ENCODE measurements at places on chromosomes 4 and X.

DNA sequence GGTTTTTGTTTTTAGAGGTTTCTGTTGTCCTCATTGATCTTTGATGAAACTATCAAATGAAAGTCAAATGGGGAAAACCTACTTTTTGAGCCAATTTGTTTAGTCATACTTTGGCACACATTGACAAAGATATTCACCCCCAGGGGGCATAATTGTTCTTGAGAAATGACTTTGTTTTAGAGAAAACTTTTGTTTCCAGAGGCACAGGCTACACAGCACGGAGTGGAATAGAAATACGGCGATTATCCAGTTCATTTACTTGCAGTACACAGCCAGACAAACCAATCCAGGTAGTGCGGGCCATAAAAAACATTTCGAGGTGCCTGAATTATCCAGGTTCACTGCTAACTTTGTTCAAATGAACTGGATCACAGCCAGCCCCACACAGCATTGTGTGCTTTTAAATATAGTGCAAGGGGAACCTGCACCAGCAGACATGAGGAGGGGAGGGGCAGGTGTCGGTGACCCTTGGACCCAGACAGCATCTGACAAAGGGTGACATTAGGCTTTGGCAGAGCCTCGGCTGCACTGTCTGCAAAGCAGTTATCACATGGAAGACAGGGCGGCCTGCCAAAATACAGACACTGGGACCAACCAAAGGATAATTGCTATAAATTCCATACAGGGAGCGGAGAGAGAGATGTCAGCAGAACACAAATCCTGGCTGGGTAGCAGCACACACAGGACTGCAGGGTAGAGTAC is 179.6 kb upstream of the NOCT start:
- no peak for DNase-seq

DNA sequence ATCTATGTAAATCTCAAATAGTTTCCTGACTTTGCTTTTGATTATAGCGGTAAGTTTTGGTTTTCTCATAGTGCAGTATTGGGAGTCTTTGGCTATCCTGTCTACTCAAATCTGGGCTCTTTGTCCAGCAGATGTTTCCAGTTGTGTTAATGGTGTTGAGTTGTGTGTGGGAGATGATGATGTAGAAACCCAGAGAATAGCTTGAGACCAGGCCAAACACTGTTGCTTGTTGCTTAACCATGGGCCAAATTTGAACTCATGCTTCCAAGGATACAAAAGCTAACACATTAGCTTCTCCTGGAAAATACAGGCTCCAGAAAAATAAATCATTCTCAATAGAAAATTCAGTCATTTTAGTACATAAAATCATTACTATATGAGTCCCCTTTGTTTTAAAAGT is 82.6 kb upstream of the GYPA start:
- DNase-seq = no peak

DNA sequence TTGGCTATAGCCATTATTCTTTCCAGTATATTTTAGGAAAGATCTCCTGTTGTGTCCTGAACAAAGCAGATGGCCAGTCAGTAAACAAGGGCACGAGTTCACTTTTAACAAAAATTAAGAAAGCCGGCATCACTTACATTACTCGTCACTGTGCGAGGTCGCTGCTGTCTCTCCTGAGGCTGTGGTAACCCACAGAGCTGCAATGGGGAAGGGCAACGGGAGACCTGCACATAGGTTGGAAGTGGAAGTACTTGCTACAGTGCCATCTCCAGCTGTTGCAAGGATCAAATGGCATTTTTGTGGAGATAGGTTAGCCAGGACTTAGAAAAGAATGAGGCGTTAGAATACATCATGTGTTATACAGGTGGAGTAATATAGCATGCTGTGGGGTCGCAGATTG is 132.2 kb downstream of the KLHL8 start:
- DNase-seq = no peak

- no peak for DNase-seq
Measured at GRCh38 chr4:119118397-119118796, 17.2 kb upstream of the MYOZ2 start.

DNA sequence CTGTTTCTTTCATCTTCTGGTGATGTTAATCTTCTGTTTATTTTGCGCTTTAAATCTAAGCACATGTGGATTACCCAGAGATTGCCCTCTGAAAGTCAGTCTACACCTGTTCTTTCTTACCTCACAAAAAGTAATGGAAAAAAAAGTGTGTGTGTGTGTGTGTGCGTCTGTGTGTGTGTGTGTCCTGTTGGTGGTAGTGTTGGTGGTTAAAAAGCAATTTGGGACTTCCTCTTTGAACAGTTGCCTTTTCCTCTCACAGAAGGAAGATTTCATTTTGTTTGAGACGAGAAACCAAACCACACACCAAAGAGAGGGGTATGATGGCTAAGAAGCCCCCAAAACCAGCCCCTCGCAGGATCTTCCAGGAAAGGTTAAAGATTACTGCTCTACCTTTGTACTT is at the start of gene STAP1:
TSS of gene STAP1 (plus strand) at position 235 of the 400 bp plus-strand sequence. CDS start at position 318, 83 bp downstream.
- DNase-seq = no peak

DNA sequence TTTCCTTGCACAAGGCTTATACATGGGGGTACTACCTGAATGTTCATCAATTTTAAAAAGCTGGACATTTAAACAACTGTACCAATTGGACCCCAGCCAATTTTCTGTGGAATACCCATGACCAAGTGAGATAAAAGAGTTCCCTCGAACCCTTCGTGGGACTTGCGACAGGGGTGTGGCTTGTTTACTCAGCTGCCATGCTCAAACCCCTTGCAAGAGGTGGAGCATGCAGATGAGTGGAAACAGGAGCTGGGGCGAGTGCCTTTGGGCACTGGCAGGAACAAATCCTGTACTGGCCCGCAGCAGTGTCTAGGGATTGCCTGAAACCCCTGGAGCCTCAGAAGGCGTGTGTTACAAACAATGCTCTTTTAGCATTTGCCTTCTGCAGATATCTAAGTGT is 144.2 kb downstream of the PDHA2 start:
- no peak for DNase-seq

DNA sequence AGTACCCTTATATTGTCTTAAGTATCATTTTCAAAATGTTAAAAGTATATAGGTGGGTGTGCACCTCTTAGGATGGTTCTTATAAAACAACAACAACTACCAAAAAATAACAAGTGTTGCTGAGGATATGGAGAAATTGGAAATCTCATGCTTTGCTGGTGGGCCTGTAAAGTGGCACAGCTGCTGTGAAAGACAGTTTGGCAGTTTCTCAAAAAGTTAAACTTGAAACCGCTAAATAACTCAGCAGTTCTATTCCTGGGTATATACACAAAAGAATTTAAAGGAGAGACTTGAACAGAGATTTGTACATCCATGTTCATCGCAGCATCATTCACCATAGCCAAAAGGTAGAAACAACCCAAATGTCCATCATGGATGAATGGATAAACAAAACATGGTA is 65.5 kb downstream of the HAND2 start:
- no peak for DNase-seq

DNA sequence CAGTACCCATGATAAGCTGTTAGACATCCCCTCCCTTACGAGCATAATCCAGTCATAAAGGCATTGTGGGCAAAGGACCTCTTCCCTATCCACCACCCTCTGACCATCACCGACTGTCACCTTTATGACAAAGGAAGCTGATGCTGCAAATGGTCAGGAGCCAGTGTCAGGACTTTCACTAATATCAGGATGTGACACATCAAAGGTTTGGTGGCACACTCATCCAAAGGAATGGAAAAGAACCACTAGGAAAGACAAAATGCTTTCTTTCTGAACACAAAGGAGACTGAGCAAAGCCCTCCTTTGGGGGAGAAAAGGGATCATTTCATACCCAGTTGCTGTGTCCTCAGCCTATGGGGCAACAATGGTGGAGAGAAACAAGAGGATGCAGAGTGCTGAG is 66.9 kb upstream of the PROM1 start:
- DNase-seq = no peak

DNA sequence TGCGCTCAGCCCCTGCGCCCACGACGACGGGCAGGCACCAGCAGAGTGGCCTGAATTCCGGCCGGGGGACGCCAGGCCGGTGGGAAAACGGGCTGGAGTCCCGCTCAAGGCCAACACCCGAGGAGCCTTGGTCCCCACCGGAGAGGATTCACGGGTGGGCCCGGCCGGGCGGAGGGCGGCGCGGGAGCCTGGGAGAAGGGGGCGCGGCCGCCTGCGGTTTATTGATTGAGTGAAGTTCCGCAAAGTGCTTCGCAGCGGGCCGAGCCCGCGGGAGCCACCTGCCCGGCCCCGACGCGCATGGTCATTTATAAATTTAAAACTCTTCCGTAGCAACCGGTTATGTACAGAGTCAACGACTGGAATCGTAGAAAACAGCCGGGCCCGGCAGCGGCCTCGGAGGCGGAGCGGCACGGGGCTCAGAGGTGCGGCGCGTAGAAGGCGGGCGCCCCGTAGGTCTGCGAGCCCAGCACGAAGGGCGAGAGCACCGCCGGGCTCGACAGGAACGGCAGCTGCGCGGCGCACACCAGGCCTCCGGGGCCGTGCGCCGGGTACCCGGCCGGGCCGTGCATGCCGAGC is 3.6 kb downstream of the NKX1-1 start:
- DNase-seq = no peak
